ENCODE measurements at places on chromosomes 13 and 19.

DNA sequence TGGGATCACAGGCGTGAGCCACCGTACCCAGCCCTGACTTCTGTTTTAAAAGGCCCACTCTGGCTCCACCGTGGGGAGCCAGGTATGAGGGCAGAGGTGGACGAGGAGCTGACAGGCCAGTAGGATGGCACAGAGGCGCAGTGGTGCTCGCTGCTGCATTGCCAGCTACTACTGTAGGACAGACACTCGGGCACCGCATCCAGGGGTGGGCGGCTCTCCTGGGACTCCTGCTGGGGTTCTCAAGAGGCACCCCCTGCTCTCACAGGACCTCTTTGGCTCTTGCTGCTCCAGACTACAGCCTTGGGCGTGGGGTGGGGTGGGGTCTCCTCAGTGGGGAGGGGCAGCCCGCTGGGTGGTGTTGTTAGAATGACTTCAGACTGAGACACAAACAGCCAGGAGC is 53.4 kb downstream of the LATS2 start:
- DNase-seq: no peak

- no peak for DNase-seq
Observed at GRCh38 chr19:30209617-30210600, 162.3 kb upstream of the ZNF536 start.

DNA sequence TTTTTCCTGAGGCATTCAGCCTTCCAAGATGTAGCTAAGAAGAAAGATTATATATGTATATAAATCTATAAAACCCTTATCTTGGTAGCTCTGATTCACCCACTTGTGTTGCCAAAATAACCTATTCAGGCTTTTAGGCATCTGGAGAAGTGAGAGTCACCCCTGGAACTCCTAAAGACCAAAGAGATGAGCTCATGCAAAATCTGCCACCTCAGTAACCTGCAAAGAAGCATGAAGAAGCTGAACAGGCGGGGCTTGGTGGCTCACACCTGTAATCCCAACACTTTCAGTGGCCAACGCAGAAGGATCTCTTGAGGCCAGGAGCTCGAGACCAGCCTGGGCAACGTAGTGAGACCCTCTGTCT is 393.7 kb downstream of the FOXO1 start:
- no peak for DNase-seq

GRCh38 chr13:77290342-77290741 is 36.6 kb downstream of the MYCBP2 start:
- no peak for DNase-seq

DNA sequence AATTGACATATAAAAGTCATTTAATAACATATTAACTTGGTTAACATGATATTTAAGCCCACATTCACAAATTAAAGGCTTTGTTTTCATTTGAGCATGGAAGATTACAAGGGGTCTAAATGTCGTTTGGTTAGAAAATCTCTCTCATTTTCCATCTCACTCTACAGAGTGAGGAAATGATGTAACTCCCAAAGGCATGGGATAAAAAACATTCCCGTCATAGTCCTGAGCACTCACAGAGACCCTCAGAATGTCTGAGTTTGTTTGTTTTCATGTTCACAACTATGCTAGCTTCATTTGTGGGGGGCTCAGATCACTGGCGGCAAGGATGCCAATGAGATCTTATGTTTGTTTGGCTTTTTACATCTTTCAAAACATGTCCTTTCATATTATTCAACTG is 307.5 kb downstream of the TBC1D4 start:
- DNase-seq: no peak

DNA sequence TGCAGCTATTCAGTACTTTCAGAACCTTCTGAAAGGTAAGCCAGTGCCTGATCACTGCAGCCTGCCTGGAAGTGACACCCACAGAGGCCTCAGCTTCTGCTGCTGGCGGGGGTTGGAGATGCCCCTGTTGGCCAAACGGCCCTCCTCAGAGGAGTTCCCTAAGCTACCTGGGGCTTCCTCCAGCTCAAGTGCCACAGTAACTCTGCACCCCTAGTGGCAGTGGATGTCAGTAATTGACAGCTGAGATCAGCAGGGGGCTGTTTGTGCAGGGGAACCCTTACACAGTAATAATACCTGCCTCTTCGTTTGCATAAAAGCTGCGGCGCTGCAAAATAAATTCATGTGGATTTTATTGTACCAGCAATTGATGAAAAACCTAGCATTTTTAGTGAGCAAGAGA is 28.9 kb downstream of the TDRD12 start:
- no peak for DNase-seq

- DNase-seq: no peak
Observed at GRCh38 chr19:36103842-36104552, 6.9 kb upstream of the OVOL3 start.

DNA sequence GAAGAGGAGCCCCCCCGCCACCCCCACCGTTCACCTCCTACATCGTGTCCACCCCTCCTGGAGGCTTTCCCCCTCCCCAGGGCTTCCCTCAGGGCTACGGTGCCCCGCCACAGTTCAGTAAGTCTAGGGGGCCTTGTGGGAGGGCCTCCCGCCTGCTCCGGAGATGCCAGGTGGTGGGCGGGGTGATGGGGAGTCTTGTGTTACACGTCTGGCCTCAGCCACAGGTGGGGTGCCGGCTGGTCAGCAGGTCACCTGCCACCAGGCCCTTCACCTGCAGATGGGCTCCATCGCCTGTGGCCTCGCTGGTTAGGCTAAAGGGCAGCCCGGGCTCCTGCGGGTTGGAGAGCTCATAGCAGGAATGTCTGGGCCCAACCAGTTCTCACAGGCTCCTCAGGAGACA is 8.0 kb upstream of the RPS15 start:
- no peak for DNase-seq

DNA sequence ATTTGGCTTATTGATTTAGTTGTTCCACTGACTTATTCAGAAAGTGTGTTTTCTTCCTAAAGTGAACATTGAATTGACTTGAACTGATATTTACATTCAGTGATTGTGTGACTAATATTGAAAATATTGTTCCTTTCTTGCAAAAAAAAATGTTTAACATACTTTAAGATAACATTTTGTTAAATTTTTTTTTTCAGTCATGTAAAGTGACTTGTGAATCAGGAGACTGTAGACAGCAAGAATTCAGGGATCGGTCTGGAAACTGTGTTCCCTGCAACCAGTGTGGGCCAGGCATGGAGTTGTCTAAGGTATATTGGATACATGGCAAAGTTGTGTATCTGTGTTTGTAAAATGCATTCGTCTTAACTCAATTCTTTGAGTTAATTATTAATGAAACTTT is 22.9 kb downstream of the TNFRSF19 start:
- no peak for DNase-seq

DNA sequence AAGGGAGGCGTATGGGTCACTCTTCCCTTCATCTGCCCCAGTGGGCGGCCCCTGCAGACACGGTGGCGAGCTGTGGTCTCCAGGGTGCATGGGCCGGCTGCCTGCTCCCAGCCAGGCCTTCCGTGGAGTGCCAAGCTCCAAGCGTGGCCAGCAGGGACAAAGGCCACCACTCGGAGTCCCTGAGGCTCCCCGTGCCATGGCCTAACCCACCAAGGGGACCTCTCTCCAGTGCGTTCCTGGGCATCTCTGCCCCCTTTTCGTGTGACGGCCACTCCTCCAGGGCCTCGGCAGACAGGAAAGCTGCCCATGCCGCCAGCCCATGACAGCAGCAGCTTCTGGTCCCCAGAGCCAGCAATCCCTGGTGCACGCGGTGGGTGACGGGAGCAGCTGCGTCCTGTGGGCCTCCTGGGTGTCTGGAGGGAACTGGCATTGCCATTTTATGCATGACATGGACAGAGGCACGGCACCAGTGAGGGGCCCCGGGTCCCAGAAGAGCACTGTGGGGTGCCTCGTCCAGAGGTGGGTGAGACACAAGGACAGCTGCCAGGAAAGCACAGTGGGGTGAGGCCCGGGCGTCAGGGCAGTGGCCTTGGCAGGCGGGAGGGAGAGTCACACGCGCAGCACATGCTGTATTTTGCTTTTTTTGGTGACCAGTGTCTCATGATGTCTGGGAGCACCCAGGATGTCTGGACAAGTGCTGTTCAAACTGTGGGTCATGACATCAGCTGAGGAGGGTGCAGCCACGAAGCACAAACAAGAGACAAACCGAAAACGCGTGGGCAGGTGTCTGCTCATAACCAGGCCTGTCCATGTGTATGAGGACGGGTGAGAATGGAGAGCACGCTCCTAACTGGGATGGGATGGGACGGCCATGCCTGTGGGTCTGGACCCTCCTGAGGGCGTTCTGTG is 32.3 kb downstream of the CEBPG start:
- no peak for DNase-seq

DNA sequence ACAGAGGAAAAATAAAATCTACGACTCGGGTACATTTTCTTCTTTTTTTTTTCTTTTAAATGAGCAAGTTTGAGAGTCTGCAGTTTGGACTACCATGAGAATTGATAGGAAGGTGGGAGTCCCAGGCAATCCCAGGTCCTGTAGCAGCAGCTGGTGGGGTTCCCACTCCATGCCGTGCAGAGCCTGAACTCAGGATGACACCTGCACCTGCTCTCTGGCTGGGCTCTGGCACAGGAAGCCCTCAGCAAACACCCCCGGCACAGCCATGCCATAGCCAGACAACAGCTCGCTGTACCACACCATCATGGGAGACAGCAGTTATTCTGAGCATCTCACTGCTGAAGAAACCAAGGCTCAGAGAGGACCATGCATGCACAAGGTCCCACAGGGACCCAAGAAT is 6.2 kb upstream of the GP6 start:
- no peak for DNase-seq

DNA sequence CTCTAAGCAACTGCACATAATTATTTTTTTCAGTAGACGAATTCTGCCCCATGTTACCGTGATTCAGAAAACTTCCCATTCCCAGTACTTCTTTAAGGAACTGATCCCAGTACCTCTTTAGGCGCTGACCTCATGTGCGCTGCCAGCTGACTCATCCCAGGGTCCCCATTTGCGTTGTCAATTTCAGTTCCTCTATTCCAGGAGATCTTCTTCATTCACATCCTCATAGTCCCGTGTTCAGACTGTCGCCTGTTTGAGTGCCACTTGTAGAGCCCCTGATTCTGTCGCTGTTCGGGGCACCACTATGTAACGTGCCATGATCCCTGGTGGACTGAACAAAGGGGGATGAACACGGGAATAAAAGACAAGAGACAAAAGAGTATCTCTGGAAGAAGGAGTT is 16.4 kb downstream of the FPR3 start:
- DNase-seq: no peak

DNA sequence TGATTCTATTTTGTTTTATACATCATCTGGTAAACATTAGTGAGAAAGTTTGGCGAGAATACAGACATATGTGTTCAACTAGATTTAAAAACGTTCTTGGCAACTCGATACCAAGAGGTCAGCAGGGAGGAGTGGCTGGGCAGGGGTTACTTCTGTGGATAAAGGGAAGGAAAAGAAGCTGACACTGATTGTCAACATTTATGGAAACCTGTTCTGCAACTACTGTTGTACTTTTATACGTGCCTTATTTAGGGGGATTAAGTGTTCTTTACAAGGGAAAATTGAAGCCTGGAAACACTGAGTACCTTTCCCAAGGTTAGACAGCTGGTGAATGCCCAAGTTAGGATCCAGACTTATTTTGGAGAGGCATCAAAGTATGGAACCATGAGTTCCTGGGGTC is 65.0 kb downstream of the MTUS2 start:
- DNase-seq: no peak

DNA sequence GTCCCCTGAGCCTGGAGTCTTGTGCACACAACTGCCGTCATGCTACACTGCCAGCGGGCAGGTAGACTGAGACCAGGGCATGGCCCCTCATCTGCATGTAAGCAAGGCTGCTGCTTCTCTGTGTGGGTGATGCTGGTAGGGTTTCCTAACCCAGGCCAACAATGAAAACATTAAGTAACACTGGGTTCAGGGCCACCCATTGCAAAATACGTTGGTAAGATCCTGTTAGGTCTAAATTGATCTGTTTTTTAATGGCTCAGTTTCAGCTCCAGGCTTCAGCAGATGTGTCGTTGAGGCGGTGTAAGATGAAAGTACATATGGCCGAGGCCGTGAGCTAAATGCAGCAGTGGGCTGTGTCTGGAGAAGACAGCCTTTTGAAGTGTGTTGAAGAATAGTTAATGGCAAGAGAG is 383.4 kb downstream of the IRS2 start:
- DNase-seq: no peak

DNA sequence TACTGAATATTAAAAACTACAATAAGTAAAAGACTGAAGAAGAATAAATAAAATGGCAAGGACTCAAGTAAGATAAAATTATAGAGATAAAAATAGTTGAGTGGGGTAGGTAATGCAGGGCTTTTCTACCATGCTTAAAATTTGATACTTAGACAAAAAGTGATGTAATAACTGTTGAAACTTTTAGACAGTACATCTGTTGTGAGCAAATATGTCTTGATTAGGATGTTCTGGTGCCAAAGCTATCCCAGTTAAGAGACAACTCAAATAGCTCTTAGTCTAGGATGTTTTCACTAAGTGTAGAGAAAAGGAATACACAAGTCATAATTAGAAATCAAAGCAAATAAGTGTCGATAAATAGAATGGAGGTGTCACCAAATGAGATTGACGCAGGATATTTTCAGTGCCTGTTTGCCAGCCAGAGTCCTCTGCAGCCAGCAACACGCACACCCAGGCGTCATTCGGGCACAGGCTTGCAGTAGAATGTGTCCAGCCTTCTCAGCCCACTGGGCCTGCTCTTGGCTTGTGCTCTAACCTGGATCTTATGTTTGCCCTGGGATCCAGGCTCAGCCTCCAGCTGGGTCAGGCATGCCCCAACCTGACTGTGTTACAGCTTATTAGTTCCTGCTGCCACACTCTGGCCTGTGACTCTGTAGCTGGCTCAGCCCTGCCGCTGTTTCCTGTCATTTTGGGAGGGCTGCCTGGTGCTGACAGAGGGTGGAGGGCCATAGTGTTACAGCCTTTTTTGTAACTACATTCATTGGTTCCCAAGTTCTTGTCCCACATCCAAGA is 766.2 kb downstream of the PCDH17 start:
- no peak for DNase-seq

- no peak for DNase-seq
Observed at GRCh38 chr13:26583662-26584061, 26.2 kb downstream of the WASF3 start.

All from activated naive CD8-positive, alpha-beta T cell treated with anti-CD3 and anti-CD28 coated beads, Interleukin-2, amount 50 U/mL, for 16 hours (primary cell).